Fibroblast of skin of left biceps (primary cell): ENCODE measurements at places on chromosomes 6 and 20.

GRCh38 chr6:108989700-108990099 is 104.9 kb downstream of the SESN1 start:
- no peak for DNase-seq

DNA sequence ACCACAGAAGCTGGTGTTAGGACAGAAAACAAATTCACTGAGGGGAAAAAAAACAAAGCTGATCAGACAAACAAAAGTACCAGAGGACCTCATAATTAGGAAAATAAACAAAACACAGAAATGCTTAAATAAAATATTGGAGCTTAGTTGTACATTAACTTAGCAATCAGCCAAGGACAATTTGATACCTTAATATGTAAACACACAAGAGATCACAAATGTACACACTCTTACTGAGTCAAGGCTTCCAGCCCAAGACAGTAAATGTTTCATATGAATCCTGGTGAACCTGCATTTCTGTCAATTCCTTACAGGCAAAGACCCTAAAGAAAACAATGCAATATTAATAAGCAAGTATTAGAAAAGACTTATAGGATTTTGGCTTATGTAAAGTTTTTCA is 62.0 kb upstream of the SPTLC3 start:
- no peak for DNase-seq

- no peak for DNase-seq
Observed at GRCh38 chr6:72974276-72974675, 251.0 kb downstream of the KHDC1L start.

DNA sequence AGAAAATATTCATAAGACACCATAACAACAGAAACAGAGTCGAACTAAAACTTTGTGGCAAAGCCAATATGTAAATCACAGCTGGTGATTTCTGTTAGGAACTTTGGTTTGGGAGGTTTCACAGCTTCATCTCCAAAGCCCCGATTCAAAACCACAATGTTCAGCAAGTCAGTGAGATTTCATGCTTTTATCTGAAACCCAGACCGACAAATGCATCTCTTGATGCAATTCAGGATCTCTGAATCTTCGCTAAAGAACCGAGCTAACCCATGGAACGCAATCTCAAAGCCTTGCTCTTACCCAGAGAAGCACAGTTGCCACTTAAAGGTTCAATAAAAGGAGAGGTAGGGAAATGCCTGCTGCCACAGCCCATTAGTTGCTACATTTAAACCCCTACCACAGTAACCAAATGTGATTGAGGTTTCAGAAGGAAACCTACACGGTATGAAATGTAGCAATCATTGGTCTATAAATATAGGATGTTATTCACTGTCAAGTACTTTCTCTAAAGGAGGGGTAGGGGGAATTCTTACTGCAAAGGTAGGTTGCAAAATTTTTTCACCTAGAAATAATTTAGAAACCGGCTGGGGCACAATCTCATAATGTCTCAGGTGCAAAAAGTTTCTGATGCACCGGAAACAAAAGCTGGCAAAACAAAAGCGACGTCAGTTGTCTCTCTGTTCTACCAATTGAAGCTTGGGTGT is 381.0 kb upstream of the ARID1B start:
- no peak for DNase-seq

GRCh38 chr6:82569022-82569421 is 205.4 kb downstream of the TPBG start:
- DNase-seq: no peak
